H9 (cell line): ENCODE measurements at places on chromosomes 16 and 17. TPM values are rescaled to one million over a fixed set of nuclear protein-coding genes. Genes with fewer than 3 reads are reported as not detected.

DNA sequence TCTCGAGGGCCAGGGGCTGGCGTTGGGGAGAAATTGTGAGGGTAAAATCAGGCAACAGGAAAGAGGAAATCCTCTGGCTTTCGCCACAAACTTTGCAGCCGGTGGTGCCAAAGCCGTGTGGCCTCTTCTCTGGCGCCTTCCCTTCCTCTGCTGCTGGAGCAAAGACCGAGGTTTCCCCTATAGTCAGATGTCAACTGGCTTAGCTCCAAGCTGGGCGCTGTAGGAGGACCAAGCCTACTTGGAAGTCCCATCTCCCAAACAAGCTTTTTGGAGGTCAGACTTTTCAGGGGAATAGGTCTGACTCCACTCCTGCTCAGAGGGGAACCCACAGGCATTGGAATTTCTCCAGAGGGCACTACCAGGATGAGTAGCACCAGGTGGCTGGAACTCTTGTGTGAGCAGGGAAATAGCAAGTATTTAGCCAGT, 5.0 kb downstream of the IGFBP4 start:
- DNase-seq: no peak
- no peak overlapping the region for H3K27ac ChIP-seq
- H3K36me3 ChIP-seq: peaks cover 5% of the 10 kb centered on the region
- H3K27me3 ChIP-seq: no peaks in the 10 kb centered on the region
- peaks cover 9% of the 10 kb centered on the region for H3K4me1 ChIP-seq

- no peaks in the 10 kb centered on the region for H3K27me3 ChIP-seq
- no peak for DNase-seq
- no peak overlapping the region for H3K27ac ChIP-seq
- H3K4me1 ChIP-seq: no peaks in the 10 kb centered on the region
Measured at GRCh38 chr16:19382084-19382801, 35.4 kb upstream of the TMC5 start.

- no peaks in the 10 kb centered on the region for H3K36me3 ChIP-seq
- DNase-seq: peak; percentile 21
- H3K4me1 ChIP-seq: peaks cover 12% of the 10 kb centered on the region
- H3K27ac ChIP-seq: no peak overlapping the region
Measured at GRCh38 chr17:77681861-77682260, 276.6 kb upstream of the TNRC6C start.

DNA sequence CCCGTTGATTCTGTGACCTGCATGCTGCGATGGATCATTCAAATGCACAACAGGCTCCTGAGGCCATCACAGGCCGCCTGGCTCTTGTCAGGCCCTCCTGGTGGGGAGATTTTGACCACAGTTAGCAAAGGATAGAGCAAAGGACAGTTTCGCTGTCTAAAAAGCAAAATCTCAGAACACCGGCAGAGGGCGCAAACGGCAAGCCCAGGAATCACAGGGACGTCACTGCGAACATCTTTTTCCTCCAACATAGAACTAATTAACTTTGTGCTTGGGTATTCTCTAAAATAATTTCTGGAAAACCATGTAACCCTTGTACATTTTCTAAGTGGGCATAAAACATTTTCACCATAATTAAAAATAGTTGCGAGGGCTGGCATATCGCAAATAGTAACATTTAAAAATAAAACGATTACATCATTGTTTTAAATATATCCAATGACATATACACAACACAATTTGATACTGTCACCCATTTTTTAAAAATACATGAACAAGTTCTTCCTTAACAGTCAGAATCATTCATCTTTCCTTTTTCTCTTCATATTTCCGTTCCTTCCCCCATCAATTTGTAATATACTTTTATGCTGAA, 19.7 kb upstream of the SLC47A1 start:
- H3K27me3 ChIP-seq: no peaks in the 10 kb centered on the region
- DNase-seq: peak; percentile 85
- no peaks in the 10 kb centered on the region for H3K4me1 ChIP-seq

GRCh38 chr16:89619840-89620239, 6.4 kb downstream of the DPEP1 start:
- peaks cover 2% of the 10 kb centered on the region; the same call in 1 of the 2 replicates for H3K27me3 ChIP-seq
- H3K4me1 ChIP-seq: no peaks in the 10 kb centered on the region; the same call in 1 of the 2 replicates
- H3K27ac ChIP-seq: no peak overlapping the region
- H3K4me3 ChIP-seq: no peak overlapping the region

DNA sequence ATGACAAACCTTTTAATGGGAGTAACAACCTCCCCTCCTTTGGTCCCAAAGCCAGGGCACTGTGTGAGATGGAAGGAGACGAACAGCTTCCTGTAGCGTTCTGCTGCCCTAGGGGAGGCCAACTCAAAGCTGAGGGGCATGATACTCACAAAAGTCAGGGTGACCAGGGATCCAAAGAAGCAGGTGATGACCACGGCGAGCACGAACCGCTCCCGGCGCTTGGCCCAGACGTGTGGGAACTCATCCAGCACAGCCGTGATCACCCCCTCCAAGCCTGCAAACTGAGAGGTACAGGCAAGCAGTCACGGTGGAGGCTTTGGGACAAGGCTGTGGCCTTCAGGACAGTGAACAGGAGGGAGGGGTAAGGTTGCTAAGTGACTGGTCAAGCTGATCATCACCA, 25.1 kb downstream of the SLC6A4 start:
- H3K4me3 ChIP-seq: no peak overlapping the region
- no peaks in the 10 kb centered on the region for H3K27me3 ChIP-seq
- no peak overlapping the region for H3K27ac ChIP-seq
- DNase-seq: peak; percentile 27
- H3K4me1 ChIP-seq: no peaks in the 10 kb centered on the region
- no peaks in the 10 kb centered on the region for H3K36me3 ChIP-seq

- no peak overlapping the region; the same call in 2 of the 3 replicates for H3K4me3 ChIP-seq
- H3K27me3 ChIP-seq: no peaks in the 10 kb centered on the region
- no peaks in the 10 kb centered on the region for H3K4me1 ChIP-seq
- H3K27ac ChIP-seq: no peak overlapping the region
Measured at GRCh38 chr17:52227926-52228325, 69.4 kb upstream of the CA10 start.

- no peak overlapping the region for H3K4me3 ChIP-seq
- no peak for DNase-seq
- no peak overlapping the region for H3K27ac ChIP-seq
Measured at GRCh38 chr17:17874478-17874877, 37.7 kb upstream of the SREBF1 start.

GRCh38 chr16:13307255-13307654, 405.9 kb downstream of the SHISA9 start:
- H3K27ac ChIP-seq: no peak overlapping the region
- H3K36me3 ChIP-seq: no peaks in the 10 kb centered on the region
- DNase-seq: no peak
- no peaks in the 10 kb centered on the region for H3K4me1 ChIP-seq
- no peak overlapping the region for H3K4me3 ChIP-seq

DNA sequence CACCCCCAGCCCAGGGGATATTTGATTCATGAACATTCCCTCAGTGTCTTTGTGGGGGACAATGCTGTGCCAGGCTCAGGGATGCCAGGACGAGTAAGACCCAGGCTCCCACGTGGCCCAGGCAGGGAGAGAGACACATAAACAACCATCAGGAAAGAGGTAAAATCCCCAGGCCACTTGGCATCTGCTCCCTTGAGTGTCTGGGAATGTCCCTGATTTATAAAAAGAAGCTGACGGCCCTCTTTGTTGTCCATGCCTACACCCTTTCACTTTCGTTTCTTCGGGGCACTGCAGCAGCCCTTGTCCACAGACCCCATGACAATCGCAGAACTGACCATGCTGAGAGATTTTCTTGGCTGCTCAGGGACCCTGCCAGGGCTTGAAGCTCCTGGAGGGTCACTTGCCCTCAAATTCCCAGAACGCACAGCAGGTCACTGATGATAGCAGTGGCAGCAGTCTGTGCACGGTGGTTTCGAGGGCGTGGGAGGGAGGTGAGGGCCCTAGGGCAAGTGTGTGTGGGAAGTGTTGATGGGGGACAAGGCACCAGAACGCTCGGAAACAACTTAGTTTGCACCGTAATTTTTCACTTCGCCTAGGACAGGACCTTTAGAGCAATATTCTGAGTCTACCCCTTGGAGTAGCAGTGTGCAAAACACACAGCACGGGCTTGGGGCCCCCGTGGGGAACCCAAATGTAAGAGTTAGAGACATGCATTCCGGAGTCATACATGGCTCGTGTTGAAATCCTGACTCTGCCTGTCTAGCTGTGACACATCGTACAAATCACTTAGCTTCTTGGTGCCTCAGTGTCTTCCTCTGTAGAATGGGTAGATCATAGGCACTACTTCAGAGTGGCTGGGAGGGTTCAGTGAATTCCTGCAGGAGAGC, 4.7 kb downstream of the NOD2 start:
- no peak overlapping the region for H3K4me3 ChIP-seq
- H3K4me1 ChIP-seq: no peaks in the 10 kb centered on the region
- no peak for DNase-seq
- peaks cover 4% of the 10 kb centered on the region; the same call in 1 of the 2 replicates for H3K27me3 ChIP-seq
- no peak overlapping the region for H3K27ac ChIP-seq
- H3K36me3 ChIP-seq: no peaks in the 10 kb centered on the region

DNA sequence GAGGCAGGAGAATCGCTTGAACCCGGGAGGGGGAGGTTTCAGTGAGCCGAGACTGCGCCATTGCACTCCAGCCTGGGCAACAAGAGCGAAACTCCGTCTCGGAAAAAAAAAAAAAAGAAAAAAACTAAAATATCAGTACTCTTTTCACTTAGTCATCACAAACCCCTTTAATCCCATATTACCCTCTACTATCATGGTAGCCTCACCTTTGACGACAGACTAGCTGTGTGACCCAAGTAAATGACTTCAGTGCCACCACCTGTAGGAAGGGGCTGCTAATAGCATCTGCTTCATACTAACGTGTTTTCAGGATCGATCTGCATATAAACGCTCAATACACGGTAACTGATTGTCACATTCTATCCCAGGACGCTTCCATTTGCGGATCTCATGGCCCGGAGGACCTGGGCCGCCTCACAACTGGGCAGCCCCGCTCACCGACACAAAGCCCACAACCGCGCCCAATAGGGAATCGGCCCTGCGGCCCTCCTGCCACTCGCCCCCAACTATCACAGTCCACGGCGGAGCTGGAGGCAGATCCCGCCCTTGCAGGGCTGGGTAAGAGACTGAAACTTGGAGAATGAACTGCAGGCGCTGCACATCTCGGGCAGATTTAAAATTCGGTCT, 1.1 kb upstream of the ZNF263 start:
- no peaks in the 10 kb centered on the region for H3K4me1 ChIP-seq
- peak overlapping the region; percentile 96 for H3K4me3 ChIP-seq
- H3K36me3 ChIP-seq: peaks cover 31% of the 10 kb centered on the region
- H3K27ac ChIP-seq: no peak overlapping the region
- H3K27me3 ChIP-seq: no peaks in the 10 kb centered on the region

DNA sequence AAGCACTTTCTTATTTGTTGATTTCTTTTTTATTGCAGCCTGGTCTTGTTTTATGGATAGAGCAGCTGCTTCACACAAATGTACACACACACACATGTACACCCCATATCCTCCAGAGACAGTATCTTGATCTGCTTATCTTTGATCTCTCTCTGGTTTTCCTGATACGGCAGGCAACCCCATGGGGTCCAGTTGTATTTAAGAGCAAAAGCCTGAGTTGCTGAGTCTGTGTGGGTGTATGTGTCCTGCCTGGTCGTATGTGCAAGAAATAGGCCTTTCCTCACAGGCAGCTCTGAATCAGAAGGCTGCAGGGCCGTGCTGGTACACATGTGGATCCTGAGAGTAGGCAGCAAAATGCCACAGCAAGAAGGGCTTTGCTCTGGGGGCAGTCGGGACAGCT, 14.6 kb upstream of the LGALS9 start:
- H3K4me1 ChIP-seq: no peaks in the 10 kb centered on the region
- H3K27me3 ChIP-seq: no peaks in the 10 kb centered on the region
- no peak for DNase-seq

GRCh38 chr16:2472885-2473445, 1.9 kb downstream of the NTN3 start:
- H3K4me1 ChIP-seq: no peaks in the 10 kb centered on the region
- peak overlapping the region; percentile 61 for H3K4me3 ChIP-seq
- peaks cover 18% of the 10 kb centered on the region; the same call in 1 of the 2 replicates for H3K27me3 ChIP-seq
- DNase-seq: no peak
- H3K36me3 ChIP-seq: no peaks in the 10 kb centered on the region

DNA sequence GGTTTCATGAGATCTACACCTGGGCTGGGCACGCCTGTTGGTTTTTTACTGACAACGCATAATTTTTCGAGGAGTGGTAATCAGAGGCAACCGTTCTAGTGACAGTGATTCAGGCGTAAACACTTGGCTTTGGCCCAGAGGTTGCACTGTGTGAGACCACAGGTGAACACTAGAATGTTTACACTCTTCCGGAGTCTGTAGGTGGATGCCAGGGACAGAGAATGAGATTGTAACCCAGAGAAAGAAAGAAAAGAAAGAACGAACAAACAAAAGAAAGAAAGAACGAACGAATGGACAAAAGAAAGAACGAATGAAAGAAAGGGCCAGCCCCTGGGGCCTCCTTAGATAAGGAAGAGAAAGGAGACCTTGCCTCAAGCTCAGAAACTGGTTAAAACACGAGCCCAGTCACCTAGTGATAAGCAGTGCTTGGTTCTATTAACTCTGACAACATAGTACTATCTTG, 113.2 kb downstream of the PRKCB start:
- no peak overlapping the region for H3K4me3 ChIP-seq
- H3K27me3 ChIP-seq: no peaks in the 10 kb centered on the region
- H3K4me1 ChIP-seq: peaks cover 15% of the 10 kb centered on the region; the same call in 1 of the 2 replicates
- H3K27ac ChIP-seq: no peak overlapping the region

GRCh38 chr17:39606434-39607056, 1.2 kb downstream of the NEUROD2 start:
- no peaks in the 10 kb centered on the region for H3K36me3 ChIP-seq
- no peak overlapping the region for H3K27ac ChIP-seq
- H3K4me3 ChIP-seq: peak overlapping the region; percentile 81; the same call in 2 of the 3 replicates

GRCh38 chr16:31071861-31072260, 2.2 kb downstream of the ZNF668 start:
- H3K36me3 ChIP-seq: peaks cover 11% of the 10 kb centered on the region; the same call in 1 of the 2 replicates
- H3K4me3 ChIP-seq: peak overlapping the region; percentile 93
- no peak overlapping the region for H3K27ac ChIP-seq
- DNase-seq: no peak
- no peaks in the 10 kb centered on the region for H3K4me1 ChIP-seq

SERPINF2 gene
- total RNA-seq: 0.50 and 0.68 TPM in 2 replicates

CACNG5 gene
- total RNA-seq: 1.2 and 1.6 TPM in 2 replicates

KREMEN2 gene
- total RNA-seq: 12.8 and 14.6 TPM in 2 replicates

PRAC2 gene
- total RNA-seq: not detected in 2 replicates

MYCBPAP gene
- 1.7 and 1.9 TPM in 2 replicates for total RNA-seq

HES7 gene
- 0.26 and 0.33 TPM in 2 replicates for total RNA-seq

EPOP gene
- 5.9 and 6.1 TPM in 2 replicates for total RNA-seq

NUP85 gene
- total RNA-seq: 136 and 145 TPM in 2 replicates
